ENCODE measurements at places on chromosomes 4 and X.

DNA sequence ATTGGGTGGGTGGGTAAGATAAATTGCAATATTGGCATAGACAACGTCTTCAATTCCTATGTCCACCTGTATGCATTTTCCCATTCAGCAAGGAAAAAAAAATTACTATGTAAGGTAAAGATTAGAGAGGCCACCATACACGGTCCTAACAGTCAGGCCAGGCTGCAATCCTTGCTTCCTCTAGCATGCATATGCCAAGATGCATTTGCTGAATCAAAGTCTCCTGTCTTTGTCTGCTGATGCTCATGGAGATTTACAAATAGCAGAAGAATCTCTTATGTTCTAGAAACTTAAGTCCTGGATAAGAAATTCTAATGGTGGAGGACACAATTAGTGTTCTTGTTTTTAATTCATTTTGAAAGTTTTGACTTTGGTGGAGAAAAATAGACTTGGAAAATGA is 206.8 kb downstream of the PDGFC start:
- DNase-seq = no peak

DNA sequence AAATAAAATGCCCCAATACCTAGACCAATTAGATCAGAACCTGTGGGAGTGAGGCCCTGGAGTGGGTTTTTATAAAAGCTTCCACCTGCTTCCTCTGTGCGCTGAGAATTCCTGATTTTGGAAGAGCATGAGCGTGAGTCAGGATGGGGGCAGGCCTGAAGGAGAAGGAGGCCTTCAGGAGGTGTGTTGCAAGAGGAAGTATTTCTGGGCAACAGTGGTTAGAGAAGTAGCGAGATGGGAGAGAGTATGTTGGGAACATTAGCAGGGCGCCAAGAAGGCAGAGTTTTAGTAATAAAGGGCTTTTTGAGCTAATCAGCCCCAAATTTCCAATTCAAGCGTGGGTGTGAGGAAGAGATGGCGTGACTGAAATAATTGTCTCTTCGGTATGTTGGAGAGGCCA is 349.8 kb downstream of the UNC5C start:
- no peak for DNase-seq

DNA sequence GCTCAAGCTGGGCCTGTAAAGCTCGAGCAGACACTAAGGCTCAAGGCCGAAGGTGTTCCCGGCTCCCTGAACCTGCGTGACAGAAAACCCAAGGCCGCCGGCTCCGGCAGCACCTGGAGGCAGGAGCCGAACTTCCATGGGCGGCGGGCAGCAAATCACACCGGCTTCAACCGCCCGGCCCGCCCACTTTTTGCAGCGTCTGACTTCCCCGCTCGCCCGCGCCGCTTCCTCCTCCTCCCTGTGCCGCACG is 940 bp upstream of the NSD2 start:
- DNase-seq = no peak

GRCh38 chrX:76796311-76796710 is 368.8 kb downstream of the MAGEE1 start:
- DNase-seq = no peak

DNA sequence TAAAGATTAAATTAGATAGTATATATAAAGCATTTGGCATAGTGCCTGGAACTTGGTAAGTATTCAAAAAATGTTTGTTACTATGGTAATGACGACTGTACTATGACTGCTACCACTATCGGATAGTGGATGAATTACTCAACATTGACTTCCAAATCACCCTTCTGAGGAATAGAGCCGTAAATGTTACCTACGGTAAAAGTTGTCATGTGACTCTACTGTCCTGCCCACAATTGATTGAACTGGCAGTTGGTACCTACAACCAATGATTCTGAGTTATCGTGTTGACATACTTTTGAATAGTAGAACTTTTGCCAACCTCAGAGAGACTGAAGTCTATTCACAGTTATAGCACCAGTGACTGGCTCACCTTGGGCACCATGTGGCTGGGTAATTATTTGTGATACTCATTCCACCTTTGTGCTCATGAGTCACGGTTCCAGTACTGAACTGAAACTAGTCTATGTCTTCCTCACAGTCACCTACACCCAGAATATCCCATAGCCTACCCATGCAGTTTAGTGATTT is 185.5 kb upstream of the PITX2 start:
- no peak for DNase-seq

- DNase-seq = no peak
Measured at GRCh38 chr4:173509036-173510001, 20.7 kb downstream of the HAND2 start.

GRCh38 chr4:41050880-41051775 is 163.2 kb downstream of the APBB2 start:
- no peak for DNase-seq

DNA sequence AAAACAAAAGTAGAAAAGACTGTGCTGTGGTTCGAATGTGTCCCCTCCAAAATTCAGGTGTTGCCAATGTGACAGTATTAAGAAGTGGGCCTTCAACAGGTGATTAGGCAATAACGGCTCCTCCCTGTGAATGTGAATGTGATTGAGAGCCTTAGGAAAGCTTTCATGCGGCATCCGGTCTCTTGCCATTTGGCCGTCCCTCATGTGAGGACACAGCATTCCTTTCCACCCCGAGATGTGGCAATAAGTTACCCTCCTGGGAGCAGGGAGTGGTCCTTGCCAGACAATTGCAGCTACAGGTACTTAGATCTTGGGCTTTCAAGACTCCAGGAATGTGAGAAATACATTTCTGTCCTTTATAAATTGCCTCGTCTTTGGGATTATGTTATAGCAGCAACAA is 129.3 kb downstream of the CPEB2 start:
- DNase-seq = no peak

Measured in keratinocyte (primary cell).